ENCODE measurements at places on chromosomes 4 and X.

DNA sequence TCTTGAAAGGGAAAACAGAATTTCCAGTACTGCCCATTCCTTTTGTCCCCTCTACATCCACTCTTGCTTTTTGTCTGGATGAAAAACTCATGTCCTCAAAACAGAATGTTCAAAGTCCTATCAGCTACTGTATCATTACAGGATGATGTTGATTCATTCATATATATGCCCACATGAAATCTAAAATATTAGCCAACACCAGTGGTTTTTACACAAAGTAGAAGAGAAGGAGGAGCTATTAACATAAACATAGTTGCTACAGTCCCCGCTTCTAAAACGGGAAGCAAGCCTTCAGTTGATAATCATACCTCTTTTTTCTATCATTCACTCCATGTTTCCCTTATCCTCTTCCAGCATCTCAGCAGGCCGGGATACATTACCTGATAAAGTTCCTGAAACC, 7.7 kb upstream of the THOC2 start:
- DNase-seq: no peak

DNA sequence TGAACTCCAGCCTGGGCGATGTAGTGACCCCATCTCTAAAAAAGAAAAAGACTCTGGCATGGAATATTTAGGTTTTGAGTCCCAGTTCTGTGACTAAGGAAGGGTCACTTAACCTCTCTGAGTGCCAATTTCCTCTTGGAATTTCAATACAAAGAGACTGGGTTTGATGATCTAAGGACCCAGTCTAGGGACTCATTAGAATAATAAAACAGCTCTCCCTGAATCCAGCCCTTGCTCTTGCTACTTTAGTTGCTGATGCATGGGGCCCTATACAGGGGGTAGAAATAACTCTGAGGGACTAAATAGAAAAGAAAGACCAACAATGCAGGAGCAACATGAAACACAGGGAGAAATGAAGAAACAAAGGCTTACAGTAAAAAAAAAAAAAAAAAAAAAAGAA, 12.6 kb downstream of the C4orf54 start:
- DNase-seq: no peak

DNA sequence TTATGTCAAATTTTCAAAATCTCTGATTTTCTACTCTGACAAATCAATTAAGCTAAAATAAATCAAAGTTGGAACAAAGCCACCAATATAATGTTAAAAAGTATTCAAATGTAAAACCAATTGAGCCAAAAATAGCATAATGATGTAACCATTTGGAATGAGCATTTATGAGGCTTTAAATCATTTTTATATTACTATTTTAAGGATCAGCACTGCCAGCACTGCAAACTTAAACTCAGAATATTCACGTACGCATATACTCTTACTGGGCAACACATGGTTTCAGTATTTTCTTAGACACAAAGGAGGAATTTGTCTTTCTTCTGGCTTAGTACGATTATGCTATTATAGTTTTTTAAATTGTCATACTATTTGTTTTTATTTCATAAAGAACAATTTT, 52.2 kb downstream of the AFAP1 start:
- no peak for DNase-seq

DNA sequence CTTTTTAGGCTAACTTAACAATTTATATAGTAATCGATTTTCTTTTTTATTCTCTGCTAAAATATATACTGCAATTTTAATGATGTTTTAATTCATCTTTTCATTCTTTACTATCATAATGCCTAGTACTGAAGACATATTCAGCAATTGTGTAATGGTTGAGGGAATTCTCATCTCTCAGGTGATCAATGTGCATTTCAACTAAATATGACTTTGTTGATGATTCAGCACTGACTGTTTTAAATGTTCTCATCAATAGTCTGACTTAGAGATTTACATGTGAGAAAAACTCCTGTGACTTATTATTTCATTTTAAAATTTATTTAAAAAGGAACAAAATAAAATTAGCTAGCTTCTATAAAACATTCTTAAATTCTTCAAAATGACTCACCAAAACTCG, 1450.3 kb downstream of the STIM2 start:
- DNase-seq: no peak

DNA sequence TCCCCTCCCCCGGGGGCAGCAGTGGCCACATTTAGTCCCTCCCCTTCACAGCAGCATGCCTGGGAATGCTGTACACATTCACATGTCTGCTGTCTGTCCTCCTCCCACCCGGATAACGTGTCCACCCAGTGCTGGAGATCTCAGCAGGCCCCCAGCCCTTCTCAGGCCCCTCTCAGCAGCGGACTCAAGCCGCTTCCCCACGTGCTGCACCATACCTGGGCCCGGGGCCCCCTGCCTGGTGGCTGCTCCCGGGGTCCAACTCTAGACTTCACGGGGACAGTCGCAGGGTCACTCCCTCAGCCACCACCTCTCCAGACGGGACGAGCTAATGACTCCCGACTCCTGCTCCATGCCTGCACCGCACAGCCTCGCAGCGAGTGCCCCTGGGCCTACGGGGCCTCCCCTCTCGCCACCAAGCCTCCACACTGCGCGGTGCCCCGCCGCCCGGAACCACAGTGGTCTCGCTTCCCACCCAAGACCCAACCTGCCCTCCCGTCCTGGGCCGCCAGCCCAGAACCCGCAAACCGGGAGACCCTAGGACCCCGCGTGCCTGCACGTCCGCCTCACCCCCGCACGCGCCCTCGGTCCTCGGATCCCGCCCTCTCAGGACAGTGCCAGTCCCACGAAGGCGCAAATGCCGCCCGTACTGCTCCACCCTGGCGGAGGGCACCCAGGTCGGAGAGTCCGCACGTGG, 1.3 kb upstream of the PCGF3 start:
- no peak for DNase-seq

- no peak for DNase-seq
Measured at GRCh38 chr4:10346023-10346422, 111.2 kb downstream of the ZNF518B start.

DNA sequence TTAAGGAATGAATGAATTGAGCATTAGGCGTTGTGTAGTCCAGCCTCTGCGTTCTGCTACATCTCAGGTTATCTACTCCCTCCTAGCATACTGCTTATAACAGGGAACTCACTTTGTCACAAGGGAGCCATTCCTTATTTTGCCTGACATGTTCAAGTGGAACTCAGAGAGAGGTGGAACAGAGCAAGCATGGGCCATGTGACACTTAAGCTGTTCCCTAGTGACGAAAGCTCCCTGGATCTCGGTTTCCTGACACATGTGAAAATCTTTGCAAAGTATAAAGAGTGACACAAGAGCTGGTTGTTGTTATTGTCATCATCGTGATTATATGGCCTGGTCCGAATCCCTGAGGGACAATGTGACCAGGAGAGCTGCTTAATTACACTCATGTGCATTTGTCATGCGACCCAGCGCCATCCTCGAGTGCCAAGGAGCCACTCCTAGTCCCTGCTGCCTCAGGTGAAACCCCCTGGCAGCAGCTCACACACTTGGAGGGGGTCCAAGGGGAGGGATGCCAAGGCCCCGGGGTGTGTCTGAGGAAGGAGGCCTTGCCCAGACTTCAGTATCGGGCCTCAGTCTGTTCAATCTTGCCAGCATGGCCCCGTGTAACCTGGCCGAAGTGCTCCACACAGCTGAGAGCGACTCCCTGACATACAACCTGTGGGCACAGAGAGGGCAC, 98.5 kb upstream of the MAP3K15 start:
- DNase-seq: no peak
